ENCODE measurements at places on chromosomes 7 and 10.

- DNase-seq: peak; percentile 24
These were observed 43.9 kb upstream of the GPAM start for GRCh38 chr10:112227331-112227987.

DNA sequence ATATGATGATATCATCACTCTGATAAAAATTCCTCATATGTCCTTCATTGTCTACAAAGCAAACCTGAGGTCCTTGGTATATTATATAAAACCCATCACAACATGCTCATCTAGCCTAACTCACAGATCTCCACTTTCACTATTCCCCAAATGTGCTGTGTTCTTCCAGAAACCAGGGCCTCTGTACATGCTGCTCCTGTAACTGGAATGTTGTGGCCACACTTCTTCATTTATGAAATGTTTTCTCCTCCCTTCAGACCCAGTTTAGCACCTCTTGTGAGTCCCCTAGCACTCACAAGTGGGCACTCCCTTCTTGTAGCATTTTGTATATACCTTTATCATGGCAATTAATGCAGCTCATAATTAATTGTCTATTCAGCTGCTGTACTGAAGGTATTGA is 61.9 kb downstream of the AASS start:
- DNase-seq: no peak

DNA sequence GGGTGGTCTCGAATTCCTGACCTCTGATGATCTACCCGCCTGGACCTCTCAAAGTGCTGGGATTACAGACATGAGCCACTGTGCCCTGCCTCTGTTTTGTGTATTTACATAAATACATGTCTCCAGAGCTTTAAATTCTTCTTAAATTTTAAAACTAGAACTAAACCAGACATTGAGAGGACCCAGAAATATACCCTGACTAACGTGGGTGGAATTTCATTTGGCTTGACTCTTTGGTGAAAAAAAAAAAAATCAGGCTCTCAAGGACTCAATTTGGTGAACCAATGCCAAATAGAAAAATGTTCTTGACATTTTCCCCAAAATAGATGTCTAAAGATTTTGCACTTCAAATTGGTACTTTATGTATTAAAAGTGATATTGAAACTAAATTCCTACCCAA is 16.6 kb upstream of the FAS start:
- DNase-seq: no peak

GRCh38 chr7:92884218-92884617 is 47.8 kb upstream of the CDK6 start:
- DNase-seq: no peak

DNA sequence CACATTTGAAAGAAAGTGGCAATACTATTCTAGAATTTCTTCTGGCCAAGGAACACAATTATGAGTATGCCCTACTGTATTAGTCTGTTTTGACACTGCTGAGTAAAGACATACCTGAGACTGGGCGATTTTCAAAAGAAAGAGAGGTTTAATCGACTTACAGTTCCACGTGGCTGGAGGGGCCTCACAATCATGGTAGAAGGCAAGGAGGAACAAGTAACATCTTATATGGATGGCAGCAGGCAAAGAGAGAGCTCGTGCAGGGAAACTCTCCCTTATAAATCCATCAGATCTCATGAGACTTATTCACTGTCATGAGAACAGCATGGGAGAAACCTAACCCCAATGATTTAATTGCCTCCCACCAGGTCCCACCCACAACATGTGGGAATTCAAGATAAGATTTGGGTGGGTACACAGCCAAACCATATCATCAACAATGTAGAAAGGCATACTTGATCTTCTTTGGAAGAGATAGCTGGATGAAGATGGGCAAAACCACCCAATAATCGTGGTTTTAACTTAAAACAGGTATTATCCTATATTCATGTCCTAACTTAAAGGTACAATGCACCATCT is 113.9 kb downstream of the ETV1 start:
- no peak for DNase-seq

- no peak for DNase-seq
These were observed 735.9 kb downstream of the KCNMA1 start for GRCh38 chr10:76901701-76902100.

DNA sequence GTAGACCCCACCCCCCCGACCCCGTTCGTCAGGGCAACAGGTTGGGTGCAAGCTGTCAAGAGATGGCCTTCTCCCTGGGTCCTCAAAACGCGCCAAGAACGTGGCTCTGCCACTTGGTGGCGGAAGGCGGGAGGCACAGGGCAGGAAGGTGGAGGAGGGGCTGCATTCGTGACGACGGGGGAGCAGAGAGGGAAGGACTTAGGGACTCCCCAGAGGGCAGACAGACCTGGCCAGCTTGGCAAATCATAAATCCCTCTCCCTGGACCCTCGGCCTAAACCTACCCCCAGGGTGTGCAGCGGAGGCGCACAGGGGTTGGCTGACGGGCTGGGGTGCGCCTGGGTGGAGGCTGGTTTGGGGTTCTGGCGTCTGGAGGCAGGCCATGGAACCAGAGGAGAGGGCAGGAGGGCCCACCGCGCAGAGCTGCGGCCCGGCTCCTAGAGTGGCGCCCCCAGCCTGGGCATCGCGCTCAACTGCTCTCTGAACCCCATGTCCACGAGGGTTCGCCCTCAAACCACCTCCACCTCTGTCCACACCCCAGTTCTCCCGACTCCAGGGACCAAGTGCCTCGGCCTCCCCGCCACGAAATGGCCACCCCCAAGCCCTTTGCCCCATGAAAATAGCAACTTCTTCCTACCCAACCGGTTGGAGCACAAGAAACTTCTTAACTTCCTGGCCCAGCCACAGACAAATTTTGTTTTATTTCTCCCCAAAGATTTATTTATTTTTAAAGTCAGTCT is 10.8 kb upstream of the GATA3 start:
- no peak for DNase-seq

GRCh38 chr10:93476756-93477155 is 5.4 kb downstream of the MYOF start:
- DNase-seq: no peak

DNA sequence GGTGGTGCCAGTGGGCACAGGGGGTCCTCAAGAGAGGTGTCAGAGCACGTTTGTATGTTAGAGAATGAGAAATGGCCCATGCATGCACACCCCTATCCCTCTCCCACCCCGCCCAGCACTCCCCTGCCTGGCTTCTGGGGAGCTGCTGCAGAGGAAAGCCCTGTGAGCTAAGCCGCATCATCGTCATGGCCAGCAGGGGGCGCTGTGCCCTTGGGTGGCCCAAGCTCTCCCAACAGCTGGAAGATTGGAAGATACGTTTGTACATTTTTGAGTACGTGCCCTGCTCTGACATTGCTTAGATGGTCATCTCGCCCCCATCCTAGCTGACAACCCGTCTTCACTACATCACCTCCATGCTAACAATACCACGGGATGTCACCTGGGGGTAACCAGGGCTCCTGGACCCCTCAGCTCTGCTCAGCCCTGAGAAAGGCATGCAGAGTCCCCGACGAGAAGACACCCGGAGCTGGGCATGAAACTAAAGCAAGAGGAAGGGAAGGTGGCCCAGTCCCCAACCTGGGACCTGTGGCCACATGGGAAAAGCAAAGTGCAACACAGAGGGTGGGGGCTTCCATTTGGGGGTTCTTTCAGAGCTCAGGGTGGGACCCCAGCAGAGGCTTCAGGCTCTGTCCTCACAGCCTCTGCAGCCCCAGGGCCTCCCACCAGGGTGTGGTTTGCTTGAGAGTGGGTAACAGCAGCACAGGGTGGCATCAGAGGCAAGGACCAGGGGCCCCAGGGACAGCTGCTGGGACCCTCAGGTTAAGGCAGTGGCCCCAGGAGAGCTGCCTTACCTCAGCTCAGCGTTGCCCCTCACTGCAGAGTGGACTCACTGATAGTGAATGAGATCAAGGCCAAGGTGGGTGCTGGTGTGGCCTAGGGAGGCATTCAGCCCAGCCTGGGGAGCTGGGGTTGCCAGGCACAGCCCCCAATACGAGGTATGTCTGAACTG is 136.6 kb downstream of the PTPN20 start:
- peak; percentile 29 for DNase-seq

GRCh38 chr7:107884066-107884818 is 6.7 kb upstream of the DLD start:
- DNase-seq: no peak

DNA sequence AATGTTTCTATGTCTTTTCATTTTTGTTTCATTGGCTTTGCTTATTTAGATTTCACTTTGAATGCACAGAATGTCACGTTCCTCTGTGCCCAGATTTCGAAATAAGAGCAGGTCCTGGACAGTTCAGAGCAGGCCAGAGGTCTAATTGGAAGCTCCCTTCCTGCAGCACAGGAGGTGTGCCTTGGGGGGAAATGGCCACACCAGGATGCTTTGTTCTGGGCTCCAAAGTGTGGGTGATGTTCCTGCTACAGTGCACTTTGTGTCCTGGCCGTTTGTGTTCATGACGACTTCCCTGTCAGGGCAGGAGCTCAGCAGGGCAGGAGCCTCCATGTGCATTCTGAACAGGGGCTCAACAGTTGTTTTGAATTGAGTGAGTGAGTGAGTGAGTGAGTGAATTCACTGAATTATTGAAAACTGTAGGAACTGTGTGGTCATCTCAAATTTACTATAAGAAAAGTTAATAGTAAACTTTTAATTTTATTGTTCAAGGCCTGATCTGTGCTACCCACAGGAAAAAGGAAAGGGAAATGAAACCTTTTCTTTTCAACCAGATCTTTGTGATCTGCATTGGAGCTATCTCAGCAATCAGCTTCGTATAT is 109.5 kb upstream of the GJD4 start:
- DNase-seq: no peak

- DNase-seq: no peak
These were observed 212.3 kb upstream of the ZMIZ1 start for GRCh38 chr10:78856421-78856820.

GRCh38 chr10:5810225-5810624 is 3.0 kb downstream of the GDI2 start:
- no peak for DNase-seq

- no peak for DNase-seq
These were observed 252.4 kb upstream of the SEMA3A start for GRCh38 chr7:84446991-84447480.

DNA sequence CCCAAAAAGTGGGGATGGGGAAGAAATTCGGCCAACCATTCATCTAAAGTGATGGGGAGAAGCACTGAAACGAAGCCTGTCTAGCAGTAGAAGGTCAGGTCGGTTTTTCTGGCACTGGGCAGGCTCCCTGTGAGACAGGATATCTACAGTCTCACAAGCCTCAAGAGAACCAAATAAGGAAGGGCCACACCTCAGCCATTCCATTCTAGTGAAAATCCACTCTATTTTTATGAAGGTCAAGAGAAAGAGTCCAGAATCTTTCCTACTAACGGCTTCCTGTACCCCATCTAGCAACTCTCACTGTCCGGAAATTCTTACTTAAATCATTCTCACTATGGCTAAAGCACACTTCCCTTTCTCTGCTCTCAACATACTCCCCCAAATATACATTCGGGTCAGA is 267.1 kb downstream of the PRPF18 start:
- no peak for DNase-seq

DNA sequence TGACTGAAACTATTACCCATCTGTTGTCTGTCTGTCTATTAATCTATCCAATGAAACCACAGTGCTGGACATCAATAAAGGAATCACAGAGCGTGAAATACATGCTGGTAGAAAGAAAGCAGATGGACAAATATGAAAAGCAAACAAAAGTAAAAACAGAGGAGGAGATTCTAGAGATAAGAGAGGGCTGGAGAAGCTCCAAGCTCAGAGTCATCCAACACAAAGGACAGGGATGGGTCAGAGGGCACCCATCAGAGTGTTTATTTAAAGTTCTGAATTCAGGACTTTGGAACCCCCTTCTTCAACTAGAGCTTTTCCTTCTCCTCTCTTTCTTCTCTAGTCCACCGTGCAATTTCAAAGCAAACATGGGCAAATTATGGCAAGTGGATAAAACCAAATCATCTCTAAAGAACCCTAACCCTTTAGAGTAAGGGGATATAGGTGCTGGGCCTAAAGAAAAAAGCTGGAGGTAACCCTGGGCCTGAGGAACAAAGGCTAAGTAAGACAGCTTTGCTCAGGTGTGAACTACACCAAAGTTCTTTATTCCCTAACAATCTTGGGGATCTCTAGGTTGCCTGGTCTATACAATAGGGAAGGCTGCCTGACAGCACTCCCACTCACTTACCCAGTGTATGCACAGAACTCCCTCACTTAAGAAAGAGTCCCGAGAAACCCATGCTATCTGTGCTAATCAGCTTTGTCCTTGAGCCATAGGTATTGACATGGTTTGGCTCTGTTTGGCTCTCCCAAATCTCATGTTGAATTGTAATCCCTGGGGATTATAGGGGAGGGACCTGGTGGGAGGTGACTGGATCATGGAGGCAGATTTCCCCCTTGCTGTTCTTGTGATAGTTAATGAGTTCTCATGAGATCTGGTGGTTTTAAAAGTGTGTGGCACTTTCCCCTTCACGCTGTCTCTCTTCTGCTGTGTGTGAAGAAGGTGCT is 97.0 kb downstream of the BAMBI start:
- peak; percentile 62 for DNase-seq

GRCh38 chr10:6601246-6601805 is 21.2 kb upstream of the PRKCQ start:
- no peak for DNase-seq

GRCh38 chr7:97868788-97869187 is 3.4 kb downstream of the ASNS start:
- DNase-seq: no peak

GRCh38 chr10:114754445-114755320 is 66.9 kb upstream of the FHIP2A start:
- DNase-seq: peak; percentile 55

- no peak for DNase-seq
These were observed 41.2 kb upstream of the AGR3 start for GRCh38 chr7:16923019-16923418.

DNA sequence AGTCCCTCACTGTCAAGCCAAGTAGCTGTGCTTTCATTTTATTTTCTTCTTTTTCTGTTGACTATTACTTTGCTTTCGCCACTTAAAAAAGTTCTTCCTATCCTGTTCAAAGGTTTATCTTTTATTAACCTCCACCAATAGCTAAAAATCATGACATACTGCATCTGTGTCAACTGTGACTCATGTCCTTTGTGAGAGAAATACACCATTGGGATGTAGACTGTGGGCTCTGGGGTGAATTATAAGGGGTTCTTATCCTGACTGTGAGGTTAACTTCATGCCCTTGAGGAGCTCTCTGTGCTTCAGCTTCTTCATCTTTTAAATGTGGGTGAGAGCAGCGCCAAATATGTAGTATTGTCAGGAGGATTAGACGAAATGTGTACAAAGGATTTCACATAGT is 71.9 kb upstream of the ANKRD30A start:
- no peak for DNase-seq
